Kidney (tissue), 22 donors: ENCODE measurements at places on chromosomes 3 and 15.

- DNase-seq: no peak
Observed at GRCh38 chr3:65005486-65005885, 317.7 kb upstream of the ADAMTS9 start.

- DNase-seq: no peak
Observed at GRCh38 chr3:175612487-175613196, 753.5 kb downstream of the NAALADL2 start.

DNA sequence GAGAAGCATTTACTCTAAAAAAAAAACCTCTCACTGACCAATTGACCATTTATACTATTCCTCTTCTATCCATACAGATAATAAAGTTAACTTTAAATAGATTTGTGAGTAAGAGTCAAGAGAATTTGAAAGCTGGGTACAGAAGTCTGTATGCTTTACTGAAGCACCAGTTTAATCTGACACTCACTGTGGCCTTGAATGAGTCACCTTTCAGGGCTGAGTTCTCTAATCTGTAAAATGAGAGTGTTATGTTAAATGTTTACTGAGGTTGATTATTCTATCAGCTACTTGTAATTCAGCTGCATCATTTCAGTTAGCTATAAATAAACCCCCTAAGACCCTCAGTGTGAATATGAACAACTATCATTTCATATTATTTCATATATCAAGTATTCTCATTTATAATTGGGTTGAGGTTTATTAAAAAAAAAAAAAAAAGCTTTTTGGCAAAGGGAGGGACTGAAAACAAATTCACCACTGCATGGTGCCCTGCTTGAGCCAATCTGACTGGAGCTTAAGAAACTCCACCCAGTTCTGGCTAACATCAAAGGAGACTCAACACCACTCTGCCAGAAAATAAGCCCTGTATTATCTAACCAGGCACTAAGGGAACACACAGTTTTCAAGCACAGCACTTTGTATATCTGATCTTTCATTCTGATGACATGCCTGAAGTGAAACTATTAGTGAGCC, 2.8 kb downstream of the MAP4 start:
- DNase-seq: no peak

- peak; percentile 85 for DNase-seq
Observed at GRCh38 chr3:179563271-179563783, 601 bp downstream of the ACTL6A start.

- no peak for DNase-seq
Observed at GRCh38 chr3:101833446-101833974, 15.8 kb upstream of the NFKBIZ start.

DNA sequence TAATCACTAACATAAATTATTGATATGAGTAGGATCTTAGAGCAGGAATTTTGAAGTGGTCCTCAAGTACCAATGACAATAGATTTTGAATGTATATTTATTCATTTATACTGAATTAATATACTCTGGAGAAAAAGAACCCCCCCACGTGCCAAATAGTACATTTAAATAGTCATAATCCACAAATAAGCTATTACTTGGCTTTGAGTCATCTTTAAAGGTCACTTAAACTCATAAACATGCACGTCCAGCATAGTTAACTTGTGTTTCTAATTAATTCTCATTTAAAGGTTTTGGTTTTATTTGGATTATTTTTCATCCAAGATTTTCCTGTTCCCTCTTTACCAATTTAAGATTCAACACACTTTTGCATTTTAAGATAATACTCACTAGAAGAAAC, 35.1 kb downstream of the FGF7 start:
- DNase-seq: no peak

- no peak for DNase-seq
Observed at GRCh38 chr3:114650808-114651207, 357.0 kb downstream of the TIGIT start.

DNA sequence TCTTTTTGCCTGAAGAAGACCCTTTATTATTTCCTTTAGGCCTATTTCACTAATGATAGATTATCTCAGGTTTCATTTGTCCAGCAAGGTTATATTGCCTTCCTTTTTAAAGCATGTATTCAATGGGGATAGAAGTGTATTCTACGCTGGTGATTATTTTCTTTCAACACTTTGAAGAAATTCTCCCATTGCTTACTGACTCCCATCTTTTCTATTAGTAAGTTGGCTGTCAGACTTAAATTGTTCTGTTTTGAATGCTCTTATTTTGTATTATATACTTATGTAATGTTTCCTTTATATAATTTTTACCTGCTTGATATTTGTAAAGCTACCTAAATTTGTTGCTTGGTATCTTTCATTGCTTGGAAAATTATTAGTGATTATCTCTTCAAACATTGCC, 445.1 kb upstream of the RASGRP1 start:
- DNase-seq: no peak
